Activated naive CD4-positive, alpha-beta T cell treated with Interleukin-2 at 50 U/mL for 16 hours (primary cell): ENCODE measurements at places on chromosomes 6 and 20.

DNA sequence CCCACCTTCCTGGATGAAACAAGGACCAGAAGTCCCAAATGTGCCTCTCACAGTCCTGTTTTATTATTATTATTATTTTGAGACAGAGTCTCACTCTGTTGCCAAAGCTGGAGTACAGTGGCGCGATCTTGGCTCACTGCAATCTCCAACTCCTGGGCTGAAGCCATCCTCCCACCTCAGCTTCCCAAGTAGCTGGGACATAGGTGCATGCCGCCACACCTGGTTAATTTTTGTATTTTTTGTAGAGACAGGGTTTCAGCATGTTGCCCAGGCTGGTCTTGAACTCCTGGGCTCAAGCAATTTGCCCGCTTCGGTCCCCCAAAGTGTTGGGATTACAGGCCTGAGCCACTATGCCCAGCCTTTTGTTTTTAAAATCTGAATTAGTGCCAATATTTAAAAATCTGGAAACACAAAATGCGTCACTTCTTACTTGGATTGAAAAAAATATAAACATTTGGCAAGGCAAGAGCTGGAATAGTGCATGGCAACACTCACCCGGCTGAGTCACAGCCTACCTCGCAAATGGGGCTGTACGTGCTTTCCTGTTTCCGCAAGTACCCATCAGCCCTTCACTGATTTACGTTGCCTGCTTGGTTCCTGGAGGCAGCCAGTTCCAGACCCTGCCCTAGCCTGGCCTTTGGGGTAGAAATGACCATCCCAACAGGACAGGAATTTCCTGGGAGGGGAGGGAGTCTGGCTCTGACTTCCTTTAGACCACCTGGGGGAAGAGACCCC, 6.3 kb downstream of the SDCBP2 start:
- DNase-seq: no peak

DNA sequence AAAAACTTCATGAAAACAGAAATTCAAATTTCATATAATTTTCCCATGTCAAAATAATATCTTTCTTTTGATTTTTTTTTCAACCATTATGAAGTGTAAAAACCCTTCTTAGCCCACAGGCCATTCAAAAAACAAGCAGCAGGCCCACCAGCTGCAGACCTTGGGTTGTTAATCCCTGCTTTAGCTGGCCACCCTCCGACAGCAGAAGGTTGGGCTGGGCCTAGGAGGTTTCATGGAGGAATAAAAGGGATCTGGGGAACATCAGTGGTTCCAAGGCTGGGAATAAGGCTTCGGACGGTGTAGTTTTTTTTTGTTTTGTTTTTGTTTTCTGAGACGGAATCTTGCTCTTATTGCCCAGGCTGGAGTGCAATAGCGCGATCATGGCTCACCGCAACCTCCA, 3.6 kb upstream of the HSP90AB1 start:
- DNase-seq: no peak

- no peak for DNase-seq
Observed at GRCh38 chr6:86256615-86257187, 614.0 kb upstream of the SYNCRIP start.

- DNase-seq: no peak
Observed at GRCh38 chr20:64216036-64216435, 39.5 kb upstream of the PCMTD2 start.

GRCh38 chr6:160507420-160507819, 156.7 kb downstream of the LPA start:
- no peak for DNase-seq

GRCh38 chr20:40922865-40923264, 105.8 kb upstream of the TOP1 start:
- DNase-seq: no peak

- no peak for DNase-seq
Observed at GRCh38 chr6:132525866-132526265, 12.2 kb upstream of the TAAR9 start.

DNA sequence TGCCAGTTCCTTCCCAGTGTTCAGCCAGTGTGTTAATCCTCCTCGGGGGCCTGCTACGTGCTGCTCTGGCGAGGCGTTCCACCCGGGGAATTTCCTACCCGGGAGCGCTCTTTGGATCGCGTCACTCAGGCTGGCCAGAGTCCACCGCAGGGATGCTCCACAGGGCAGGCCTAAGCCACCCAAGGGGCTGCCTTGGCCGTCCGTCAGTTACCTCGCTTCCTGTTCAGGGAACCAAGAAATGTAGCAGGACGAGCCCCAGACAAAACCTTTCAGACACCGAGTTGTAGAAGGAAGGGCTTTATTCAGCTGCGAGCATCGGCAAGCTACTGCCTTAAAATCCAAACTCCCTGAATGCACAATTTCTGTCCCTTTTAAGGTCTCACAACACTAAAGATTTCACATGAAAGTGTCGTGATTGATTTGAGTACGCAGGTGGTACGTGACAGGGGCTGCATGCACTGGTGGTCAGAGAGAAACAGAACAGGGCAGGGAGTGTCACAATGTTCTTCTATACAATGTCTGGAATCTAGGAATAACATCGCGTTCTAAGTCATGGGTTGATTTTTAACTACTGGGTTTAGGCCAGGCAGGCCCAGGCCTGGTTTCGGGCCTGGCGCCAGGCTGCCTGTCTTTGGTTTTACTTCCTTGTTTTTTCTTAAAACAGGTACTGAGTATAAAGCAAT, 15.7 kb upstream of the POU5F1 start:
- no peak for DNase-seq

GRCh38 chr20:3162080-3162611, 2.5 kb upstream of the FASTKD5 start:
- DNase-seq: no peak

GRCh38 chr6:34233867-34234266, 2.8 kb upstream of the HMGA1 start:
- no peak for DNase-seq

GRCh38 chr6:132236744-132237143, 164.5 kb downstream of the MOXD1 start:
- no peak for DNase-seq

DNA sequence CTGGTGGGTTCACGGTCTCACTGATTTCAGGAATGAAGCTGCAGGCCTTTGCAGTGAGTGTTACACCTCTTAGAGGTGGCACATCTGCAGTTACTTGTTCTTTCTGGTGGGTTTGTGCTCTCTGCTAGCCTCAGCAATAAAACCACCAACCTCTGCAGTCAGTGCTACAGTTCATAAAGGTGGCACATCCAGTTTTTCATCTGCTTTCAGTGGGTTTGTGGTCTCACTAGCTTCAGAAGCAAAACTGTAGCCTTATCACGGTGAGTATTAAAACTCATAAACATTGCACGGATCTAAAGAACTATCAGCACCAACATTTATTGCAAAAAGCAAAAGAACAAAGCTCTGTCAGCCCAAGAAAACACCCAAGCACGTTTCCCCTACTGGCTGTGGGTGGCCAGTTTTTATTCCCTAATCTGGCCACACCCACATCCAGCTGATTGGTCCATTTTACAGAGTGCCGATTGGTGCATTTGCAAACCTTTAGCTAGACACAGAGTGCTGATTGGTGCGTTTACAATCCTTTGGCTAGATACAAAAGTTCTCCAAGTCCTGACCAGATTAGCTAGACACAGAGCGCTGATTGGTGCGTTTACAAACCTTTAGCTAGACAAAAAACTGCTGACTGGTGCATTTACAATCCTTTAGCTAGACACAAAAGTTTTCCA, 3.4 kb upstream of the TMEM14C start:
- peak; percentile 34 for DNase-seq

DNA sequence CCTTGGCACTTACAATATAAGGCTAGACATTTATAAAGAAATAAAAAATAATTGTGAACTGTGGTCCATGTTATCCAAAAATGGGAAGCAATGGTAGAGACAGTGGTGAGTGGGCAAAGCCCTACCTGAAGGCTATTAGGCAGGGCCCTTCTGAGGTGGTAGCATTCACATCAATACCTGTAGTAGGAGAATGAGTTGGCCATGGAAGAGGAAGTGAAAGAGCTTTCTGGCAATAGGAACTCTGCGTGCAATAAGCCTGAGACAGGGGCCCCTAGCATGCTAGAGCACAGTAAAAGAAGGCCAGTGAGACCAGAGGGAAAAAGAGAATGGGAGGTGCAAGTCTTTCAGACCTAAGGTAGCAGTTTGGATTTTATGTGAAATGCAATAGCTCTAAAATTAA, 754.5 kb downstream of the PTPRT start:
- no peak for DNase-seq

GRCh38 chr20:23669866-23670265, 19.0 kb downstream of the CST4 start:
- DNase-seq: no peak

DNA sequence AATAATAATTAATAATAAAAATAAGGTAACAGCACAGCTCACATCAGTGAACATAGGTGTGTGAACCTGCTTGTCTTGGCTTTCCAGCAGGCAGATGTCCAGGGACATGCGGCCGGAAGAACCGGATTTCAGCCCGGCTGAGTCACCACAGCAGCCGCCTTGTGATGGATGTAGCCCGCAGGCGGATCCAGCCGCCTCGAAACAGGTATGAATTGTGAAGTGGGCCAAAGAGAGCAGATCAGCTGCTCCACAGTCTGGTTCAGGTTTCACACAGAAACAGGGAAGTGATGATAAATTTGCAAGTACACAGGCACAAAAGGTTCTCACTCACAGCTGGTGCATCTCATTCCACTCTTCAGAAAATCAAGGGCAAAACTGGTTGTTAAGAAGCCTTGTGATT, 55.1 kb downstream of the ID4 start:
- DNase-seq: no peak

DNA sequence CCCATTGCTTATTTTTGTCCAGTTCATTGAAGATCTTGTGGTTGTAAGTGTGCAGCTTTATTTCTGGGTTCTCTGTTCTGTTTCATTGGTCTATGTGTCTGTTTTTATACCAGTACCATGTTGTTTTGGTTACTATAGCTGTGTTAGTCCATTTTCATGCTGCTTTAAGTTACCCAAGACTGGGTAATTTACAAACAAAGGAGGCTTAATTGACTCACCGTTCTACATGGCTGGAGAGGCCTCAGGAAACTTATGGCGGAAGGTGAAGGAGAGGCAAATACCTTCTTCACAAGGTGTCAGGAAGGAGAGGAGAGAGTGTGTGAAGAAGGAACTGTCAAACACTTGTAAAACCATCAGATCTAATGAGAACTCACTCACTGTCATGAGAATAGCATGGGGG, 29.9 kb upstream of the FERMT1 start:
- DNase-seq: no peak

DNA sequence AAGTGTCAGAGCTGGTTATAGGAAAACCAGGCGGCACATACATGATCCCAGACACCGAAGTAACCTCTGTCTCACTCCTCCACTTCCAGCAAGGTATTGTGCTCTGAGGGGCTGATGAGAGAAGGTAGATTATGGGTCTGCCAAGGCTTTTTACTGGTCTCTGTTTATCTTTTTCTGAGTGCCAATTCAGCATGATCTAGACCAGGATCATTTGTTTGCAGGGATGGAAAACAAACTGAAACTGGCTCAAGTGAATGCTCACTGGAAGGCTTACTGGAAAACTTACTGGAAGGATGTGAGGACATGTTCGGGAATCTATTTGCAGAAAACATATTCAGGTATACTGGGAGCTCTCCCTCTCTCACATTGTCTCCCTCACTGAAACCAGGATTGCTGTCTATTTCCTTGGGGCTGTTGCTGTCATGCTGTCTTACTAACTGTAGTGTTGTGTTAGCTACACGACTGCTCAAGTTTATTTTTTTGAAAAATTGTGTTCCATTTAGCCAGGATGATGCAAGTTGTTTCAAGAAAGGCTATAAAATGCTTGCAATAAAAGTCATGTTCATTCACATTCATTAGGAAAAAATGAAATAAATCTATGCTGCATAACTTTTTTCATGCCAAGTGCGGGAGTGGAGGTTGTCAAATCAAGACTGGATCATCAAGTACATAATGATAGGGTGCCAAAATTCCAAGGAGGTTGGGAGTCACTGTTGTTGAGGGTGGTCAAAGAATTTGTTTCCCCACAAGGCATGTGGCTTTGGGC, 37.0 kb downstream of the KLHL31 start:
- DNase-seq: no peak

- DNase-seq: no peak
Observed at GRCh38 chr20:60240986-60241385, 282.8 kb downstream of the CDH26 start.

GRCh38 chr6:95094751-95095663, 482.3 kb upstream of the MANEA start:
- DNase-seq: no peak

- no peak for DNase-seq
Observed at GRCh38 chr6:89098461-89098860, 17.9 kb downstream of the PNRC1 start.

GRCh38 chr6:66556936-66557335, 849.9 kb upstream of the EYS start:
- DNase-seq: no peak

- DNase-seq: no peak
Observed at GRCh38 chr6:152637296-152638047, at the start of gene SYNE1. Gene SYNE1 (minus strand): TSS chr6:152637362. CDS start chr6:152628331, 9,031 bp downstream.

- DNase-seq: no peak
Observed at GRCh38 chr6:12567682-12568081, 148.9 kb upstream of the PHACTR1 start.

DNA sequence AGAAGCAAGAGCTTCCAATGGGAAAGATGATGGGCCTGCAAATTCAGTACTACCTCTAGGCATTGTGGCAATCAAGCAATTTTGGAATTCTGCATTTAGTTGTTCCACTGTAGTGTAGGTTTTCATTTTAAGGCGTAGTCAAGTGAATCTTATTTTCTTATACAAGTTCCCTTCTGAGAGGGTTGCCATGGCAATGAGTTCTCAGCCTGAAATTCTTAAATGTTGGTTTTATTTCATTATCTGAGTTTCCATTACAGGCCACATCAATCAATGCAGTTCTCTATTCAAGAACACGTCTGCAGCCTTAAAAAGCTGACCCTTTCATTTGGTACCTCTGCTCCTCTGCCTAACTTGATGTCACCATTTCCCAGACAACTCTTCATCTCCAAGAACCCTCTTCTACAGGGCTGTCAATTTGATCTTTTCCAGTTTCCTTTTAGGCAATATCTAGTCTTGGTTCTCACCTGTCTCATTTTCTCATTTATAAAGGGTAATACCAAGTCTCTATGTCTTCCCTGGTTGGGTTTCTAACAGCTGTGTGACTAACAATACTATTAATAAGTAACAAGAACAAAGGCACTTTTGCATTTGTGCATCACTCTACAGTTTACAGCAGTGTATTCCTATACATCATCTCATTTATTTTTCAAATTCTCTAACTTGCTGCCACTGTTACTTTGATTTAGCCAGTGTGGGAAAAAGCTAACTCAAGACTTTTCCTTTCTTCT, 898.2 kb upstream of the FLRT3 start:
- DNase-seq: no peak
